ENCODE measurements at places on chromosomes 5 and 9.

GRCh38 chr5:139756971-139757370 lies 38.6 kb upstream of the PSD2 start:
- no peak for DNase-seq

GRCh38 chr9:93187047-93187446 lies 3.1 kb downstream of the WNK2 start:
- no peak for DNase-seq

DNA sequence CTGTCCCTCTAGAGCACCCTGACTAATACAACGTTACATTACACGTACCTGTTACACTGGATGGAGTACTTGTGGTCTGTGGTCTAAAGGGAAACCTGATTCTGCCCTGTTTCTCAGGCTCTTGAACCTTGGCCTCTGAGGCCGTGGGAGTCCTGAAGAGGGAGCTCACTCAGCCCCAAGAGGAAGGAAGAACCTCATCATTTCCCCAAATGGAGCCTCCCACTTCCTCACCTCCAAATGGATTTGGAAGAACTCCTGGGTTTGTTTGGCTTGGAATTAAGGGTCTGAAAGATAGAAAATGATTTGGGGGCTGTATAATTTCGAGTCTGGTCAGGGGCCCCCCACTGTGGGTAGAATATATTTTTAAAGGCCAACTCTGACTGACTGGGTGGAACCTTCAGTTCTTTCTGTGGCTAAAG lies 200.2 kb downstream of the SEMA6A start:
- DNase-seq, result no peak

GRCh38 chr9:110784309-110784708 lies 115.7 kb downstream of the MUSK start:
- no peak for DNase-seq

GRCh38 chr5:171488876-171489275 lies 69.4 kb downstream of the FGF18 start:
- no peak for DNase-seq

DNA sequence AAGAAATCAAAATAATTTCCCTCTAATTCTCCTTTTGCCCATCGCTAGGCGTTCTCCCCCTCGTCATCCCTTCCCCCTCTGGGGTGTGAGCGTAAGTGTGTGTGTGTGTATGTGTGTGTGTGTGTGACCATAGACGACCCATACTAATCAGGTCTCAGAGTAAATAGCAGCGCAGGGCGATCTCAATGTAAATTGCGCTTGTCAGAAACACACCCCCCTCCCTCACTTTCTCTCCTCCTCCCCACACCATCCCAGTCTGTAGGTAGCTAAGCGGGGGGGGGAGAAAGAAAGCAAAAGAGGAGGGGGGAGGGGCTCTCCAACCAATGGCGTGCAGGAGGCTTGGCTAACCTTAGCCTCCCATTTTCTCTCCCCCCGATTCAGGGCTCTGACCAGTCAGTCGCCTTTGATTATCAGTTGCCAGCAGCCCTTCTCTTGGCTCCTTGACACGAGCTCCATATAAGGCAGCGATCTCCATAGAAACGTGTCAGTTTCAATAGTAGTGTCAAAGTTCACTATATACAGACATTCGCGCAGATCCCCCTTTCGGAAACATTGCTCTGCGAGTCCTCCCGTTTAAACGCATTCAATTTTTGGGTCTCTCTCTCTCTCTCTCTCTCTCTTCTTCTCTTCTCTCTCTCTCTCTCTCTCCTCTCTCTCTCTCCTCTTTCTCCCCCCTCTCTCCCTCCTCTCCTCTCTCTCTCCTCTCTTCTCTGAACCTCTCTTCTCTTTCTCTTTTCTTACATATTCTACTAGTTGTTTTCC lies at the start of gene NR2F1:
TSS of gene NR2F1 (plus strand) at position 546 of the 762 bp plus-strand sequence. CDS start 1,802 bp downstream, outside the sequence.
- DNase-seq, result no peak

DNA sequence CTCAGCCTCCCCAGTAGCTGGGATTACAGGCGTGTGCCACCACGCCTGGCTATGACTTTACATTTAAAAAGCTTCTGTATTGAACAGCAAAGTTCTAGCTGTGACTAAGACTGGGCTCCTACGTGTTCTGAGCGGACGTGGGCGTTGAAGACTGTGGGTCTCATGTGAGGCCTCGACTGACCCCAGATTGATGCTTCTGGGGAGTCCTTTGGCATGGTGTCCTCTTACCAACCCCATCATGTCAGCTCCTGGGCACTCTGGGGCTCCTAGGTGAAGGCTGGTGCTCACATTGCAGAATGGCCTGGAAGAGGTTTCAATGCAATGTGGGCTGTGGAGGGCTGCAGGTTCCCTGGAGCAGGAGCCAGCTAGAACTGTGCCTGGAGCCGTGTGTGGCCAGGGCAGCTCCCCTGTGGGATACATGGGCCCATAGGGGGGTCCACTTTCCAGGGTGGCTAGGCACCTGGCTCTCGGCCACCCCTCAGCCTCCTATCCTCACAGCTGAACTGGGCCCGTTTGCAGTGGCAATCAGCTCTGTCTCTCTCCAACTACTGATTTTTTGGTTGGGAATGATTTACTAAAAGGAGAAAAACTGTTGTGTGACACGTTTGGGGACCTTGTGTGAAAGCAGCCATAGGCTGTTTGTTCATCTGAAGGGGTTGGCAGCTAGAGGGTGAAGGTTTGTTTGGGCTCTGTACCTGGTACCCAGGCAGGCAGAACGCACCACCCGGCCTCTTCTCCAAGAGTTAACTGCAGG lies 29.7 kb downstream of the SLC25A25 start:
- no peak for DNase-seq
